EH (cell line): ENCODE measurements at places on chromosomes 1 and 21.

DNA sequence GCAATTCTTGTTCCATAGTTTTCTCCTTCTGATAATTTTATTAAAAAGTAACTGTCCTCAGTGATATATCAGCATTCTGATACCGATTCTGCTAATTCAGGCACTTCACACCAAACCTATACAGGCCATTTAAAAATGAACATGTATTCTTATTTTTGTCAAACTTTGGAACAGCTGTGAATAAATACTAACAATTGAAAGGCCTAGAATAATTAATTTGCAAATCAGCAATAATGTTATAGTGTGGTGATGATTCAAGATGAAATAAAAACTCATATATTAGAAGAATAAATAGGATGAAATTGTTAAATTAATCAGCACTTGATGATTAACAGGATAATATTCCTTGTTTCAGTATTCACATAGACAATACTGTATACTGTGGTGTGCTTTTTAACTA is 9.9 kb downstream of the CDKN2C start:
- DNase-seq: no peak

DNA sequence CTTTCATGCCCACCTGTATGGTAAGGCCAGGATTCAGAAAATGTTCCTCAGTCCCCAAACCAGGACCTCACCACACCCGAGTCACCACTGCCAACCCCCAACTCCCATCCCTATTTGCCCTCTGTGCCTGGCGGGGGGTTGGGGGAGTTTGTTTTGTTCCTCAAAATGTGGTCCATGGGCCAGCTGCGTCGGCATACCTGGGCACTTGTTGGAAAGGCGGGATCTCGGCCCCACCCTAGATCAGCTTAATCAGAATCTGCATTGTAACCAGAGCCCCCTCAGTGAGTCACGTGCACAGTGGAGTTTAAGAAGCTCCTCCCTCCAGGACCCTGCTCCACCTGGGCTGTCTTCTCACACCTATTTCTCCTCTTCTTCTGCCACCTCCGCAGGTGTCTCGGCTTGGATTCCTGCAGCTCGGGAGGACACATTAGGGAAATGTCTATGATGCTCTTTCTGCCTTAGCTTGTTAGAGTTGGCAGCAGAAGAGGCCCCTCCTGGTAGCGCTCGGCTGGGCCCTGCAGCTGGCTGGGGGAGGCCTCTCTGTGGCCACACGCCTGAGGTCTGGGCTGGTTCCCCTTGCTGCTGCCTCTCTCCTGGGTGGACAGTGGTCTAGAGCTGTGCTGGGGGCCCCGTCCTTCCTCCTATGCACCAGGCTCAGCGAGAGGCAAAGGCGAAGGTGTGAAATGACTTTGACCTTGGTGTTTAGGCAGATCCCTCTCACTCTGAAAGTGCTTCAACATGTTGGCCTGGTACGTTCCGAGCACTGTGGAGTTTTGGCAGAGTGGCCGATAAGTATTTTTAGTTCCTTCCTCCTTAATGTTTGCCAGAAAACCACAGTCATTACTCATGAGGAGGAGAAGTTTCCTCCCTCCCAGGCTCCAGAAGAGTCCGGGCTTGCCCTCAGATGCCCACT is 41.8 kb upstream of the CAMTA1 start:
- peak; percentile 91 for DNase-seq

DNA sequence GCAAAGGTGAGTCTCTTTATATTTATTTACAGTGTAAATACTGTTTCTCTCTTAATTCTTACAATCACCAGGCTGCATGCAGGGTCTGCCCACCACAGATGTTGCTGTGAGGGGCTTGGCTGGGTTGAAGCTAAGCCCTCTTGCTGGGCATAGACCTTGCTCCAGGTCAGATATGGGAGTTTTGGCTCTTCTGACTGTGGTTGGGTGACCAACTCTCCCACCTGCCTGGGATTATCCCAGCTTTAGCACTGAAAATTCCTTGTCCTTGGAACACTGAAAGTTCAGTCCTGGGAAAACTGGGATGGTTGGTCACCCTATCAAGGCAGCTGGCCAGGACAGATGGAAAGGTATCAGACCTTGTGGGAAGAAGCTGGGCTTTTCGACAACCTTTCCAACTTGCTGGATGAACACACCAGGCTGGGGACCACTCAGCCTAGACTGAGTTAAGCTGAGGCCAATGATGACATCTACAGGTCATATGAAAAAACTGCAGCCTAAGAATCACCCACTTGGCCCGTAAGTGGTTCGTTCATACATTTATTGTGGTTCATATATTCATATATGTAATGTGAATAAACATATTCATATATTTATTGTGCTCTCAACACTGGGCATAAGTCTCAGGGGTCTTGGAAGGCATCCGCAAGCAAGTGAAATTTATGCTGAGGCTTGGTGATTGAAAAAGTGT is 26.6 kb upstream of the HPDL start:
- peak; percentile 78 for DNase-seq

DNA sequence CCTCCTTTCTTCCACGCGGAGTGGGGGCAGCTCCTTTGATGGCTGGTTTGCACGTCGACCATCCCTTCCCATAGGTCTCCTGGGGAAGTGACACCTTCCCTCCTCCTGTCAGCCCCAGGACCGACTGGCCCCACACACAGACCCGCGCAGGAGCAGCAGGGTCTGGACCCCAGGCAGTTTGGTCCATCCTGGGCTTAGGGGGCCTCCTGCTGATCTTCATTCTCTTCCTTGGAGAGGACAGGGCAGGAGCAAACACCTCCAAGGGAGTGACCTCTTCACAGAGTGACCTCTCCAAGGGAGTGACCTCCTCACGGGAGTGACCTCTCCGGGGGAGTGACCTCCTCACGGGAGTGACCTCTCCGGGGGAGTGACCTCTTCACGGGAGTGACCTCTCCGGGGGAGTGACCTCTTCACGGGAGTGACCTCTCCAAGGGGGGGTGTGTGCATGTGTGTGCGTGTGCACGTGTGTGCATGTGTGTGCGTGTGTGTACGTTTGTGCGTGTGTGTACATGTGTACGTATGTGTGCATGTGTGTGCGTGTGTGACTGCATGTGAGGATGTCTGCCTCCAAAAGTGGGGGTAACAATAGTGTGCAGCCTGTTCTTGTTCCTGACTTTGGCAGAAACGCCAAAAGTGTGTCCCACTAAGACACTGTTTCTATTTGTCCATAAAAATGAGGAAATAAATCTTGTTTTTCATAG is 29.8 kb downstream of the COL6A1 start:
- no peak for DNase-seq

- peak; percentile 19 for DNase-seq
These were observed 426.5 kb upstream of the BRINP3 start for GRCh38 chr1:190904091-190904695.

DNA sequence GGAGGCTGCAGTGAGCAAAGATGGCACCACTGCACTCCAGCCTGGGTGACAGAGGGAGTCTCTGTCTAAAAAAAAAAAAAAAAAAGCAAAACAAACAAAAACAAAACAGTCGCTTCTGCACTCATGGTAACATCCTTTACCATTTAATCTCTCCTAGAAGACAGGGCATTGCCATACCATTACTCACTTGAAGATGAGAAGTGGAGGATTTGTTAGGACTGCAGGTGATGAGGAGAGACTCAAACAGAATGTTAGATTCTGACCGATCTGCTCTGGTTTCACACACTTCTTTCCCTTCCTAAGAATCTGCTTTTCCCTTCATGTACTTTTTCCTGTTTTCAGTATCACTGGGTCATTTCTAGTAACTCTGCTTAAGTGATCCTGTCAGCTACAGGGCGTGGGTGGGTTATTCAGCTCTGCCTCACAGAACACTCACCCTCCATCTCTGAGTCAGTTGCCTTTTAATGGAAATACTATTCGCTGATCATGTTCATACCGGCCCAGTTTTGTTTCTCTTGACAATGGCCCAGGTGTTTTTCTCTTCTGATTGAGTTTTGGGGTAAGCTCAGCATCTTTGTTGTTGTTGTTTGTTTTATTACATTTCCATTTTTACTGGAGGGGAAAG is 148.0 kb upstream of the ERG start:
- DNase-seq: peak; percentile 51

- DNase-seq: peak; percentile 46
These were observed 78.1 kb downstream of the DDR2 start for GRCh38 chr1:162710345-162710744.

GRCh38 chr1:151048645-151049032 is 1.1 kb downstream of the C1orf56 start:
- DNase-seq: no peak

GRCh38 chr1:27116697-27117096 is 38.2 kb downstream of the SLC9A1 start:
- peak; percentile 70 for DNase-seq

DNA sequence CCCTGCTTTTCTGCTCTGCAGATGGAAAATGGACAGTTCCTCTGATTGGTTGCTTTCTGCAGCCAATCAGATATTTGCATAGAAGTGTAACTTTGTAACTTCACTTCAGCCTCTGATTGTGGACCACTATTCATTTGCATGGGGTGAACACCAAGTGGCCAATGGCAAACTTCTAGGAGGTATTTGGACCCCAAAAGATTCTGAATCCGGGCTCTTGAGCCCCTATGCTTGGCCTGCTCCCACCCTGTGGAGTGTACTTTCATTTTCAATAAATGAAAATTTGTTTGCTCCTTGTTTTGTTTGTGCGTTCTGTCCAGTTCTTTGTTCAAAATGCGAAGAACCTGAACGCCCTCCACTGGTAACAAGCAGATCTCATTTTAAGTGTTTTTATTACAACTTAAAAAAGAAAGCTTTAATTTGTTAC is 6.4 kb upstream of the GSTM4 start:
- peak; percentile 61 for DNase-seq

DNA sequence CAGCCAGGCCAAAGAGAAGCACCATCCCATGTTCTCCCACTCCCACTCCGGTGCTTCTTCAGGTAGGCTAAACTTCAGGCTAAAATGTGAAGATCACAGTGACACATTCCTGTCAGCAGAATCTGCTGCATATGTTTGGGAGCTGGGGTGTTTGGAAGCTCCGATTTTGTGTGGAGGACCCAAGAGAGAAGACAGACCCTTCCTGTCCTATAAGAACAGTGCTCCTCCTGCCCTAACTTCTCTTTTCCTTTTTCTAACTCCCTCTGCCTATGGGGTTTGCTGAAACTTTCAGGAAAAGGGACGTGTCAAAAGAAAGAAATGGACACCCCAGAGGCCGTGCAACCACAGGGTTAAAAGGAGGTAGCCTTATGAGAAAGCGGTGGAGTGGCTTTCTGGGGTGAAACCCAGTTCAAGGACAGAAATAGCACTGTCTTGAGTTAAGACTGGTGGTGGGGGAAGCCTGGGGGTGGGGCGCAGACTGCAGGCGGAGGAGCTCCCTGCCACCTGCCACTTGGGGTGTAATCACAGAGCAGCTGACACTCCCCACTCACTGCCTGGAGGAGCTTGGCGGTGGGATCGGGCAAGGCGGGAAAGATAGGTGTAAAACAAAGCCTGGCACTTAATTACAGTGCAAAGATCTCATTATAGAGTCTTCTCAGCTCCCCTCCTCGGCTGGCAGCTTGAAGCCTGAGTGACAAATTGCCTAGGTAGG is 645 bp upstream of the TLR5 start:
- DNase-seq: no peak

- peak; percentile 9 for DNase-seq
These were observed 473.2 kb downstream of the DSCAM start for GRCh38 chr21:40373761-40374160.

DNA sequence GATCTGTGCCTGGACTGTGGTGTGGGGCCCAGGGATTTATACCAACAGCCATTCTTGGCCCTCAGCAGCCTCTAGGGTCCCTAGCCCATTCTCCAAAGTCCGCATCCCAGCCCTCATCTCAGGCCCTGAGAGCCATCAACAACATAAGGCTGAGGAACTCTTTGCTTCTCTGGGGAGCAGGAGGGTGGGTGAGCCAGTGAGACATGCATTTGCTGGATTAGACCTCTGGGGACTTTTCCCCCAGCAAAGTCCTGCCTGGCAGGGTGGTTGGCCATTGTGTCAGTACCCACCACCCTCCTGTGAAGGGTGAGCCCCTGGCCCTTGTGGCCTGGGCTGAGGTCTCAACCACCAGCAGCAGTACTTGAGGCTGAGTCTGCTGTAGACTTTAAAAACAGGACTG is 24.2 kb upstream of the FAM20B start:
- DNase-seq: no peak

DNA sequence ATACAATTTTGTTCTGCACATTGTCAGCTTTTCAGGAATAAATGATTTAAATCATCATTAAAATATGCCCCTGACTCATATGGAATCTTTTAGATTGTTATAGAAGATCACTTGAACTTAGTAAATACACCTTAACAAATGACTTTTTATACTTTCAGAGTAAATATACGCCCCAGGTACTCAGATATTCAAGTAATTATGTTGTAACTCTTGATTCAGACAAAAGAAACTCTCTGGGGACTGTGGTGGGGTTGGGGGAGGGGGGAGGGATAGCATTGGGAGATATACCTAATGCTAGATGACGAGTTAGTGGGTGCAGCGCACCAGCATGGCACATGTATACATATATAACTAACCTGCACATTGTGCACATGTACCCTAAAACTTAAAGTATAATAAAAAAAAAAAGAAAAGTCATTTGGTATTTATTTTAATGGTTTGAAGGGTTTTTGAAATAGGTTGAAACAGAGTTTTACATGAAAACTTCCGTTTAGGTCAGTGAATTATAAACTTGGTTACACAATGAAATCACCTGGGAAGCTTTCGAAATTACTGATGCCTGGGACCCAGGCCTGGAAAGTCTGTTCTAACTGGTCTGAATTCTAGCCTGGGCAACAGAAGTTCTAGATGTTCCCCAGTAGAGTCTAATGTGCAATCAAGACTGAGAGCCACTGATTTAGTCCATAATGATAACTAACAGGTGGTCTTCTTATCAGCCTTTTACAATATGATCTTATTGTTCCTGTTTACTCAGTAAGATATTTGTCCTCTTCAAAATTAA is 320.5 kb upstream of the NR5A2 start:
- no peak for DNase-seq

GRCh38 chr1:33222381-33222780 is 33.9 kb upstream of the ZNF362 start:
- peak; percentile 67 for DNase-seq

DNA sequence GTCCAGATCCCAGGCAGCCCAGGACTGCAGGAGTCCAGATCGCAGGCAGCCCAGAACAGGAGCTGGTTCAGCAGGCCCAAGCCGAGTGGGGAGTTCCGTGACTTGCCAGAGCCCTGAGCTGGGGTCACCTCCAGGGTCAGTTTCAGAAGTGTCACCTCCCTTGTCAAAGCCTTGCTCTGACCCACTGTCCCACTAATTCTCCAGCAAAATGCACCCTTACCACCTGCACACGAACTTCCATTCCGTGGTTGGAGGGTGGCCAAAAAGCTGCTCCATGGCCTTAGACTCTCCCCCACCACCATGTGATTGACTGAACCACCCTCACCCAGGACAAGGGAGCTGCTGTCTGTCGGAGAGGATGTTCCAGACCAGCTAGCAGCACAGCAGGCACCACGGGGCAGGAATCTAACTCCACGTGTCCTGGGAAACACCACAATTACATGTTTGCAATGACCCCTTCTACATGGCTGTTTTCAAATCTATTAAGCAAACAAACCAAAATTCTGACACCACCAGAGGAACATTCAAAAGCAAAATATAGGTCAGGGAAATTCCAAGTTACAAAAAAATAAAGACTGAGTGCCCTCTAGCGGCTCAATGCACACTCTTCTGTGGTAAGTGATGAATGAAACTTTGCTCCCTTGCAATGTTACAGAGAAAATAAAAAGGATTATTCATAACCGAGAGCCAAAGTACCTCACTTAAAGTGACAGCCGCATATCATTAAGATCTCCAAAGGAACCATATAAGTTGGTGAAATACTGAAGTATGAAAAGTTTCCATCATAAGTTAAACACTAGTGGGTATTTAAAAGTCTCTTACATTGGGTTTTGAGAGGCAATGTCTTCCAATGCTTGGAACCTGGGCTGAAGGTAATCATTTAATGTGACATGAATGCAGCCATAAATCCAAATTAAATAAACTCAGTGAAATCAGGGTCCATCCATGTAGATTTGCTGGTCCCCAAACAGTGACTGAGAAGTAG is 76.3 kb downstream of the NPHP4 start:
- DNase-seq: peak; percentile 62
